Hypothalamus (tissue), 51 donors: ENCODE measurements at places on chromosomes 2 and 18.

- no peak for DNase-seq
Observed at GRCh38 chr2:159043710-159044109, 75.3 kb downstream of the TANC1 start.

DNA sequence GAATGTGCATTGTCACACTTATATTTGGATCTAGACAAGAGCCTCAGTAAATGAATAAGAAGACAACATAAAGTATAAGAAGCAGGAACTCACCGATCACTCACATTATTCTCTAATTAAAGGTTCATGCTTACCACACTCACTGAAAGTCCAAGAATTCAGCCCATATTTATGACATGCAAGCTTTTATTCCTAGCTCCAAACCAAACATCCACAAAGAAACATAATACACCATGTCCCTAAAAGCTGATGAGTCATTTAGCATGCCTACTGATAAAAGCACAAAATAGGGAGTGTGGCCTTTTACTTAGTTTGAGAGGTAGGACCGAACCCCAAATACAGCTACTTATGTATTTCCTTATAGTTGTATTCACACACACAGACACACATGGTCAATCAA lies 1094.6 kb upstream of the CDH2 start:
- DNase-seq: no peak

DNA sequence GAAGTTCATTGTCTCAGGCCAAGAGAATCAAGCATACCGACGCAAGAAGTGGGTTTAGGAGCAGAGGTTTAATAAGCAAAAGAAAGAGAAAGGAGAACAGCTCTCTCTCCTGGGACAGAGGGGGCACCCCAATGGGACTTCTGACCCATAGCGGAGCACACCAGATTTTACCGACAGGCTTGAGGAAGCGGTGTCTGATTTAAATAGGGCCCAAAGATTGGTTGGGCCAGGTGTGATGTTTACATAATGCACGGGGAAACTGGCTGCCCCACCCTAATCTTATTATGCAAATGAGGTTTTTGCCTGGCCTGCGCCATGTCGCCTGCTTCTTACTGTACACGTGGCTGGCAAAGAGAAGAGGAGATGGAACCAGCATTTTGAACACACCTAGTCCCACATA lies 106.2 kb downstream of the MREG start:
- DNase-seq: no peak

- DNase-seq: no peak
Observed at GRCh38 chr2:77512507-77512906, 9.7 kb downstream of the LRRTM4 start.

- no peak for DNase-seq
Observed at GRCh38 chr2:235769046-235769445, 275.2 kb downstream of the AGAP1 start.

DNA sequence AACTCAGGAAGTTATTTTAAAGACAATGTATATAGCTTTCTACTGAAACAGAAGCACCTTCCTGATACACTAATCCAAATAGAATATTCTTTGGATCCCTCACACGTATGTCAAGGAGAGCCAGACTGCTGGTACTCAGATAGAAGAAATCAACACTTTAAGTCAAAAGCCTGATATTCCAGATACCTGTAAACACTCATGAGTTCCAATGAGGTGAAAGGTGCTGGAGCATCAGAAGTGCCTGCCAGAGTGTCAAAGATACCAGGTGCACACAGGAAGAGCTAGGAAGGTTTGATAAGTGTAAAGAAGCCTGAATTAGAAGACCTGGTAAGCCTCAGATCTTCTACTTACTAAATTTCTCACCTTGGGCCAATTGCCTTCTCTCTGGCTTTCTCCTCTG lies 226.3 kb upstream of the SP5 start:
- DNase-seq: no peak
